NCI-H446 treated with DMSO at 0.1 percent for 48 hours (cell line): ENCODE measurements at places on chromosomes 2 and 18.

DNA sequence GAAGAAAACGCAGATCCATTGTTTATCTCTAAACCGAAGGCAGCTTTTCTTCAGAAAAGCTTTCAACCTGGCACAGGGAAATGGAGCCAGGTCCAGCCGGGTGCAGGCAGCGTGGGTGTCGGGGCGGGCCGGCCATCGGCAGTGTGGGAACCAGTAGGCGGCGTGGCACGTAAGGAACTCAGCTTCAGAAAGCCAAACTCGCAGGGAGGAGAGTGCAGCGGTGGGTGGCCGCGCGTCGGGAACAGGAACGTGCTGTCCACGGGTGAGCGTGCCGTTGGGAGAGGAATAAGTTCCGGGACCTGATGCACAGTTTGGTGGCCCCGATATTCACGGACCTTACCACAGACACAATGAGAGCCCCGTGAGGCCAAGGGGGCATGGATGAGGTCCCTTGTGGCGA lies 270.4 kb downstream of the TWIST2 start:
- no peak for DNase-seq

GRCh38 chr2:1306014-1306686 lies 107.1 kb upstream of the TPO start:
- no peak for DNase-seq

GRCh38 chr18:32868406-32868805 lies 95.6 kb upstream of the KLHL14 start:
- DNase-seq = no peak

- DNase-seq = no peak
Measured at GRCh38 chr2:18498531-18498930, 61.9 kb downstream of the RDH14 start.

DNA sequence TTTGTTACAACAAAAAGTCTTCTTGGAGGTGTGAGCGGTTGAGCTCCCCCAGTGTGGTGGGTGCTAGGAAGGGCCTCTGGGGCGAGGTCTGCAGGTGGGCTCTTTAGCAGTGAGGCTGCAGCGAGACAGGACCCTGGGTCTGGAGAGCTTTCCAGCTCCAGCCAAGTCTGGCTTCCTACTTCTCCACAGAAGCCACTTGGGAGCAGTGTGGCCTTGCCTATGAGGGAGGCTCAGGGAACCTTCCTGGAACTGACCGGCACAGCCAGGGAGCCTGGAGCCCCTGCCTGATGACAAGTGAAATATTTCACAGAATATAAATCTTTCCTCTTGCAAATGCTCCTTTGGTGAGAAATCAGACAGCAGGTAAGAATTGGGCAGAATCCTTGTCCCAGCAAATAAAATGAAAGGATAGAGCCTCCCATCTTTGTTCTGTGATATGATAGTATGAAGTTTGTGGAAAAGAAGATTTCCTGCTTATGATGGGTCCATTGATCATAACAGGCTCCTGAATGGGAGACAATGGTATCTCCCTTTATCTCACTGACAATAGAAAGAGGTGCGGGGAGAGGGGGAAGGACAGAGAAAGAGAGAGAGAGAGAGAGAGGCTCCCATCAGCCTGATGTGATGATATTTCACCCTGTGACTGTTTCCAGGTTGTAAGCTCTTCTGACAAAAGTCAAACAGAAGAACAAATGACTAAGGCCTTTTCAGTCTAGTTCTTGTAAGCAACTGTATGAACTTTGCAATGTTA lies 289.8 kb upstream of the SPRED2 start:
- DNase-seq = peak; percentile 30

GRCh38 chr2:126839796-126840195 lies 58.9 kb upstream of the TEX51 start:
- DNase-seq = no peak

GRCh38 chr2:160408959-160409291 lies 84.7 kb downstream of the RBMS1 start:
- no peak for DNase-seq

DNA sequence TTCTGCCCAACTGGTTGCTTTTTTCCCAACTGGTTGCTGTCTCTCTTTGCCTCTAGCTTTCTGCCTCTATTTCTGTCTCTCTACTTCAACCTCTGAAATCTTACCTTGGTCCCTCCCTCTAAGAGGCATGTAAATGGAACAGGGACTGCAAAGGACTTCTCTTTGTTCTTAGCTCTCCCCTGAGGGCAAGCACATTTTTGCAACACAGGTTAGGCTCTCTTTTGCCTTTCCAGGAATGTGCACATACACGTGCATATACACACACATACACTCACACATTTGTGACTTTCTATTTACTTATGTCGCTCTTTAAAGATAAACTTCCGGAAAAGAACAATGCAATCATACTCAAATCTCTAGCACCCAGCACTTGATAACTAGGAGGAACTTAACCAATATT lies 262.6 kb upstream of the DDX18 start:
- DNase-seq = no peak

- no peak for DNase-seq
Measured at GRCh38 chr2:80169811-80170594, 134.5 kb downstream of the LRRTM1 start.

- DNase-seq = no peak
Measured at GRCh38 chr2:12890481-12890991, 173.8 kb downstream of the TRIB2 start.

DNA sequence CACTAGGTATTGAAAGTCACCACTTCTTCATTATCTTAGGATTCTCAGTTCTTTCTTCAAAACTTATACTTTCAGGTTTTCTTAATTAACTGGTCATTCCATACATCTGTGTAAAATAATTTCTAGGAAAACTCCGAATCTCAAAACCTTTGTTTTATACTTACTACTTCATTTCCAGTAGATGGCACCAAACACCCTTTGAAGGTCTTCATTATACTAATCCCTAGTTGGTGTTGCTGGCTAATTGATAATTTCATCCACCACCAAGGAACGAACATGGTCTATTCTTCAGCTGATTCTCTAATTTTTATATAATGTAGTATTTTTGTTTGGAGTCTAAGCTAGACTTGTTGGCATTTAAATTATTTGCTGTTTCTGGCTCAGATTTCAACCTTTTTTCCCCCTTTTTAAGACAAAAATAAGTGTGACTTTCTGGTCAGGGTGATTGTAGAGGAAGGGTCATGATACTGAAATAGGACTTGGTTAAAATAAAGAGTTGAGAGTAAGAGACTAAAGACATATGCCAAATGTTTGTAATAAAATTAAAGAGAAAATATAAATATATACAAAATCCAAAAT lies 2.8 kb upstream of the MXD1 start:
- DNase-seq = peak; percentile 53

DNA sequence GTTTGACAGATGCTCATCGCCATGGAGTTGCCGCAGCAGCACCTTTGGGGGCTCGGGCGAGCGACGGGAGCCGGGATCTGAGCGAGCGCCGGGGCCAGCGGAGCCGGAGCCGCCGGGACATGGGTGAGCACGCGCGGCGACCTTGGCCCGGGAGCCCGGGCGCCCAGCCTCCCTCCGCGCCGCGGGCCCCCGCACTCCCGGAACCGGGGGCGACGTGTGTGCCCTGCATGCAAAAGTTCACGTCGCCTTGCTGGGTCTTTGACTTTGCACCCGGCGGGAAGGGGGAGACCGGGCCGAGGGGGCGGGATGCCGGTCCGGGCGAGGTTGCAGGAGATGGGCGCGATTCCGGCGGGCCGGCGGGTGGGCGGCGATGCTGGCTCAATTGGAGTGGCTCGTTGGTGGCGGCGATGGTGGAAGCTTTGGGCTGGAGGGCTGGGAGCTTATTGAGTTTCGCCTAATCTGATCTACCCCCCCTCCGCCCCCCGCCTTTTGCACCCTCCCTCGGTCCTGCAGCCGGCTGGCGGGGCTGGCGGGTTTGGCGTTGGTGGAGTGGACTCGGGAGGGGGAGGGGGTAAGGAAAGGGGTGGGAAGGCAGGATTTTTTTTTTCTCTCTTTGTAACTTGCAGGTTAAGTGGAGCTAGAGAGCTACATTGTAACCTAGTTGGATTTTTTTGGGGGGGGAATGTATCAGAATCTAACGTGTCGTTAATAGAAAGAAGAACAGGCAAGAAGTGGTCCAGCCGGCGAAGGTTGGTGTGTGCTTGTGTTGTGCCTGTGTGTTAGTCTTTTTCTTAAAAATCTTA lies at the start of gene SETBP1:
TSS of gene SETBP1 (plus strand) at position 616 of the 803 bp plus-strand sequence. CDS start 20,459 bp downstream, outside the sequence.
- peak; percentile 74 for DNase-seq

DNA sequence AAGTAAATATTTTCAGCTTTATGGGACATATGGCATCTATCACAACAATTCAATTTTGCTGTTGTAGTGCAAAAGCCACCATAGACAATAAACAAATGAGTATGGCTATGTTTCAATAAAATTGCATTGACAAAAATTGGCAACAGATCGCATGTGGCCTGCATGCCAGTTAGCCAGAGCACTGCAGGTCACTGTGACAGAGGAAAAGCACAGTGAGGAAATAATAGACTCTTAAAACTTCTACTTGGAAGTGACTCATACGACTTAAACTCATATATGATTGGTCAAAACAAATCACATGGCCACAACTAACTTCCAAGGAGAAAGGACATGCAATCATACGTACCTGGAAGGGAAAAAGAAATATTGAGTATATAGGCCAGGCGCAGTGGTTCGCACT lies 44.4 kb downstream of the EXOC6B start:
- no peak for DNase-seq

DNA sequence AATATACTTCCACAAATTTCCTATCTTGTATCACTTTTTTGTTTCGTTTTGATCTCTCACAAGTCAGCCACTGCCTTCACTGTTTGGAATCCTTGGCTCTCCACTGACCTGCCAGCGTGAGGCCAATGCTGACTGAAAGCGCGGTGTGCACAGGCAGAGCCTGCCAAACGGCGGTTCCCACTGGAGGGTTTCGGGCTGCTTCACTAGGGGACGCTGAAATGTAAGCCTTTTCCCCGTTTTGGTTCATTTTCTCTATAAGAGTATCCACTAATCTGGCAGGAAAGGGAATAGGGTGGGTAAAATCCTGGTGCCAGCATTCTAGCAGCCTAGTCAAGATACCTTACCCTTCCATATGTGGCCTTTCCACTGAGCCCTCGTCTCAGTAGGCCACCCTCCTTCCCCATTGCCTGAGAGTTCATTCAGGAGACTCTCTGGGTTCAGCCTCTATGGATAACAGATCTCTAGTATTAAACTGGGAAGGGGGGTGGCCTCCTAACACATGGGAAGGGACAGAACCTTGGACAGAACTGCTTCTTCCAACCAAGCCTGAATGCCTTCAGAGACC lies 91.5 kb downstream of the DYM start:
- DNase-seq = no peak

DNA sequence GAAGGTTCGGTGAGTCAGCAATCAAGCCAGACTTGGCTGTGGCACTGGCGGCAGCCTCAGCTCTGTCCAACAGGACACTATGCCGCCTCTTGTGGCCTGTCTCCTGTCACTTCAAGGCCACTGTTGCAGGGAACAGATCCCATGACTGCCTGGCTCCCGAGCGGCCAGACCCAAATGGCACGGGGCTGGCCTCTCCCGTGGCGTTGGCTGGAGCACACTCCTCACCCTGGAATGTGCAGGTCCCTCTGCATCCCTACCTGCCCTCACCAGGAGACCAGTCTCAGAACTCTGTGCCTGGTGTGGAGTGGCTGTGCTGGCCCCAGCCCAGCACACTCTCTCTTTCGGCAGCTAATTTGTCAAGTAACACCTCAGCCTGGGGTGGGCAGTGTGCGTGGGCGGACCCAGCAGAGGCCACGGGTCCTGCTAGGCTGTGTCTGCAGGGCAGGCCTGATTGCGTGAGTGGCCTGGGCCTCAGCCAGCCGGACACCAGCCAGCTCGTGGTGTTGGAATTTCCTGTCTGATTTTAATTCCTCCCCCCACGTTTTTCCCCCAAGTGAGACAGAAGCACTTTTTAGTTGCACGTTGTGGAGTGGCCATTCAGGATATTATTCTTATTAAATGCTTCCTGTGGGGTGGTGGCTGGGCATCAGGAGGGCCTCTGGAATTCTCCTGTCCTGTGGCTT lies 179.3 kb downstream of the GLI2 start:
- DNase-seq = no peak

GRCh38 chr18:32152705-32153448 lies 37.0 kb upstream of the MEP1B start:
- DNase-seq = no peak

DNA sequence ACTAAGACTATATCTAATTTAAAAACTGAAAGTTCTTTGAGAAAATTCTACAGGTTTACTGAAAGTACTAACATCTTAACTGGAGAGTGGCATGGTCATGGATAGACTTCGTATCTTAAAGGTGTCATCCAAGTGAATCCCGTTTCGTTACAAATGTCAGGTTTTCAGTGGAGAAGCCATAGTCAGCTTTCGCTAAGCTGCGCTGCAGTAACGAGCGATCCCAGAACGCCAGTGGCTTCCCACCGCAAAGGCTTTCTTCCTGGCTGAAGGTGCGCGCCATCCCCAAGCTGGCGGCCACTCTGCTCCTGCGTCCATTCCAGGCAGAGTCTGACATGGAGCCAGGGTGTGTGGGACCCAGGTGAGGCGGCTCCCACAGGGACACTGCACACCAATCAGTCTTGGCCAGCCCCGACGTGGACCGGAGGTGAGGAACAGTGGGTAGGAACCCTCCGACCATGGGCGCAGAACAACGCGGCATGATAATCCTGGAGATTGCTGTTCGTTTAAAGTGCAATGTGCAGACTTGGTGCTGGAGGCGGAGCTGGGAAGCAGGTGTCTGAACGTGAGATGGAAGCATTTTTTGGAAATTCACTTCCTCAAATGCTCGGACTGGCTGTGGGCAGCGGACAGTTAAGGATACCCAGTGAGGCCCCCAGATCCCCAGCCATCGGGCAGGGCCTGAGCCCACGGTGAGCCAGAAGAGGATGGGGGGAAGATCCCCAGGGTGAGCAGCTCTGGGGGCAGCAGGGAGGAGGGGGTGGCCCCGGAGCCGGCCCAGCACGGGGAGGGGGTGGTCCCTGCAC lies 27.8 kb upstream of the KCNG2 start:
- no peak for DNase-seq

GRCh38 chr2:235719146-235719942 lies 225.5 kb downstream of the AGAP1 start:
- DNase-seq = no peak

GRCh38 chr2:152577579-152577978 lies 139.7 kb downstream of the PRPF40A start:
- no peak for DNase-seq

GRCh38 chr2:12043131-12043530 lies 296.7 kb downstream of the LPIN1 start:
- no peak for DNase-seq

GRCh38 chr2:24269265-24269664 lies 91.1 kb downstream of the ITSN2 start:
- DNase-seq = no peak

- DNase-seq = no peak
Measured at GRCh38 chr2:215571689-215572088, 135.8 kb upstream of the FN1 start.

DNA sequence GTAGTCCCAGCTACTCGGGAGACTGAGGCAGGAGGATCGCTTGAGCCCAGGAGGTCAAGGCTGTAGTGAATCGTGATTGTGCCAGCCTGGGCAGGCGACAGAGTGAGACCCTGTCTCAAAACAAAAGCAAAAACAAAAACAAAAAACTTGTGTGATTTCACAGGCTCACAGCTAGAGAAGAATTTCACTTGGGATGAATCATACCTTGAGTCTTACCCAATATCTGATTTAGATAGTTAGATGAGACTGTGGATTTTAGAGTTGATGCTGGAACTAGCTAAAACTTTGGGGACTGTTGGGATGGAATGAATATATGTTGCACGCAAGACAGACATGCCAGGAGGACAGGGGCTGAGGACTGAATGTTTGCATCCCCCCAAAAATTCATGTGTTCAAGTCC lies 4.4 kb downstream of the ANKRD29 start:
- no peak for DNase-seq

- peak; percentile 3 for DNase-seq
Measured at GRCh38 chr2:219041252-219041651, at the start of gene CFAP65. Gene CFAP65, minus strand, starts transcription at chr2:219041516. Its CDS starts 2,468 bp downstream, at chr2:219039048.
